ENCODE measurements at places on chromosomes 5 and 9.
A peak's percentile ranks its signal among the peaks of the same experiment; 100 is the strongest.

DNA sequence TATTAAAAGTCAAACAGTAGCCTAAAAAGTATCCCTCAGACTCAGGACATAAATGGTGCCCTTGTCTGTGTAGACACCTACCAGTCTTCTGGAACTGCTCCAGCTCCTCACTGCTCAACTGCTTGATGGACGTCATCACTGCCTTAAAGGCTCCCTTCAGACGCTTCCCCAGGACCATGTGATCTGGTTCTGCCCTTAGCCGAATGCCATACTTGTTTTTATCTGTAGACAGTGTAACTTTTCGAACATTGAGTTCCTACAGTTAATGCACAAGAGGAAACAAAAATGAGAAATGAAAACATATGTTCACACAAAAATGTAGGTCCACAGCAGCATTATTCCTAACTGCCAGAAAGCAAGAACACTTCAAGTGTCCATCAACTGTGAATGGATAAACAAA is 46.2 kb downstream of the IARS1 start:
- DNase-seq, result no peak

DNA sequence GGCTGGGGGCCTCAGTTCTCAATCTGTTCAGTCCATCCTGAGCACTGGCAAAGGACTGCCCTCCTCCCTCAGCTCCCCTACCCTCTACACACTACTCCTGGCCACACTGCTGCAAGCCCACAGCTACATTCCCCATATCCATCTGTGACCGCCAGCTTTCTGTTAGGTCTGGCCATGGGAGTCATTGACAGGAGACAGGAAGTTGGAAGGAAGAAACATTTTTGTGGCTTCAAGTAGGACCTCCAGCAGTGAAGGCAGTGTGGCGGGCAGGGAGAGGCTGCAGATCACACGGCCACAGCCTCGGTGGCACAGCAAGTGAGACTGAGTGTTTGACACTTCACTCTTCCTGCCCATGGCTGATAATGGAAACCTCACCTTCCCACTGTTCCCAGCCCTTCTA is 55.9 kb downstream of the SECISBP2 start:
- no peak for DNase-seq

- no peak for DNase-seq
Observed at GRCh38 chr9:122088880-122089706, 4.0 kb downstream of the TTLL11 start.

DNA sequence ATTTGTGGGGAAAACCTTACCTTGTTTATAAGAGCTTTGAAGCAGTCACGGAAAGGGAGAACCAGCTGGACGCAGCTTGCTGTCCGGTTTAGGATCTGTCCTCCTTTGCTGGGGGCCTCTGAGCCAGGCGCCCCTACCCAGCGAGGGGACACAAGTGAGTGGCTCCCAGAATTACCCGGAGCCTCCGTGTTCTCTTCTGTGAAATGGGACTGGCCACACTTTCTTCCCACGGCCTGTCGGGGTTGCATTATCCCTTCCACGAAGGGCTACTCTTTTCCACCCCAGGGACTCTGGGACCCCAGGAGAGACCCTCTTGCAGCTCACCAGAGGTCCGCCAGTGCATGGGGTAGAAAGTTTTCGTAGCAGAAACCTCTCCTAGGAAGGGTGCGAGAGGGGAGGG is 477 bp upstream of the GBGT1 start:
- DNase-seq, result no peak

GRCh38 chr5:143106174-143106573 is 297.3 kb downstream of the NR3C1 start:
- peak; percentile 32 for DNase-seq

DNA sequence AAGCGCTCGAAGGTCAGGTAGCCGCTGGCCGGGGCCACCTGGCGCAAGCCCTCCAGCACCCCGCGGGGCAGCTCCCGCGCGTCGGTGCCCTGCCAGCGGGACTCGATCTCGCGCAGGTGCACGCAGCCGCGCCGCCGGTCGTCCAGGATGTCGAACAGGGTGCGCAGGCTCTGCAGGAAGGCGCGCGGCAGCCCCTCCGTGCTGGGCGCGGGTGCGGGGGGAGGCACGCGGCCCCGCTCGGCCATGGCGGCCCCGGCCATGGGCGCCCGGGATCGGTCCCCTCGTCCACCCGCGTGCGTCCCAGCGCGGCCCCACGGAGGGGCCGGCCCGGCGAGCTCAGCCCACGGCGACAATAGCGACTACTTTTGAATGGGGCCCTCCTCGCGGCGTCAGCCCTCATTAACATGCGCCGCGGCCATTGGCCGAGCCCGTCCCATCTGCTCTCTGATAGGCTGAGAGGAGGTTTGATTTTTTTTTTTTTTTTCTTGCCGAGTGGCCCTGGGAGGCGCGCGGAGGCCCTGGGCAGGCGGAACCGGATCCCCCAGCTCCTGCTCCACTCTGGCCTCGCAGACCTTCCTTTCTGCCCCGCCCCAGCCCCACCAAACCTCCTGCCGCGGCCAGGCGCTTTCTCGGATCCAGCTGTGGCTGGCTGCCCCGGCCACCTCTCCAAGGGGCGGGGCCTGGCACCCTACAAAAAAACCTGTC is at the start of gene SAPCD2:
TSS of gene SAPCD2 (minus strand) at position 357 of the 705 bp plus-strand sequence. CDS start at position 260, 97 bp downstream.
- DNase-seq, result peak; percentile 94

DNA sequence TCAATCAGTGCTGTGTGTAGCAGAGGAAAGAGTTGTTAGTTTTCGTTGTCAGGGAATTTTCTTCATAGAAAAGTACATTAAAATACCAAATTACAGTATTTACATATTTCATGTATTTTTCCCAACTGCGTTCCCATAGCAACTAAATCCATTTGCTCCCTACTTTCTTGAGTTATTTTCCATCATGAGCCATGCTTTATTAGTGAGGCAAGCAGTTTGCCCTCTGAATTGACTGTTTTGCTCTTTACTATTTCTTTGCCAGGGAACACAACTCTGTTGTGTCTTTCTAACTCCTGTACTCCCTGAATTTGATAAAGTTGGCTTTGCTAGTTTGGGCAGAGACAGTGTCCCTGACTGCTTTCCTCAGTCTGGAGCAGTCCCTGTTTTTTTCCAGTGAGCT is 276.2 kb upstream of the SLC30A5 start:
- no peak for DNase-seq

GRCh38 chr9:109371374-109371773 is 50.5 kb upstream of the EPB41L4B start:
- DNase-seq, result no peak

GRCh38 chr9:76370396-76371023 is 23.7 kb downstream of the RFK start:
- no peak for DNase-seq

DNA sequence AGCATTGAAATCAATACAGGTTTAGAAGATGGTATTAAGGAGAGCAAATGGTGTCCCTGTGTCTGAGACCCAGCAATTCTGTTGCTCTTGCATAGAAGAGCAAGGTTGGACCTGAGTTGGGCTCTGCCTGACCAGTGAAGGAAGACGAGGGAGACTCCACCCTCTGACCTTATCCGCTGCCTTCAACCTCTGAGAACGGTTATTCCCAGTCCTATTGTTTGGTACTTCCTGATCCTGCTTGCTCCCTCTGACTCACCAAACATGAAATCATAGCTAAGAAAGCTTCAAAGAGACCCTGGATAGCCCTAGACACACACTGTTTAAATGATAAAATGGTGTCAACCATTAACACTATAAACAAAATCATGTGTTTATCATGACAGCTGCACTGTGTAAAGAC is 218.5 kb downstream of the PLK2 start:
- no peak for DNase-seq

DNA sequence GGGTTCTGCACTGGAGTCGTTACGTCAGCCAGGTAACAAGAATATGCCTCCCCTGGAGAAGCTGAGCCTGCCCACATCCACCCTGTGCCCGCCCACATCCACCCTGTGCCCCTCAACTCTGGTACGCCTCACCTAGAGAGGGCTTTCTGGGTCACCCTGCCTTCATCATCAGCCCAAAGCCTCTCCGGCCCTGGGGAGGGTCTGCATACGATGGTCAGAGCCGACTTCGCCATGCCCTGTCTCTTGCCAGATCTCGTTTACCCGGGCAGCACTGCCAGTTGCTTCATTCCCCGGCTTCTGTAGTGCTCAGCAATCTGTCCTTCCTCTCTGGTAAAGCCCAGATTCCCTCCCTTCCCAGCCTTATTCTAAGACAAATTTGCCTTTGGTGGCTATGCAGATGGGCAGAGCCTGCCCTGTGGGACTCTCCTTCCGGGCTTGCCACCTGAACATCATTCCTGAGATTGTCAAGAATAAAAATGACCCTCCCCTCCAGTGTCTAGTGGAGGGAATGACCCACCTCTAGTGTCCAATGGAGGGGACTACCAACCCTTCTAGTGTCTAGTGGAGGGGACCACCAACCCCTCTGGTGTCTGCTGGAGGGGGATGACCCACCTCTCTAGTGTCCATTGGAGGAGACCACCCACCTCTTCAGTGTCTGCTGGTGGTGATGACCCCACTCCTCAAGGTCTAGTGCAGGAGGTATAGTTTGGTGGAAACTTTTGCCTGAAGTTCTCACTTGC is 3.4 kb downstream of the PLEKHG4B start:
- DNase-seq, result no peak

DNA sequence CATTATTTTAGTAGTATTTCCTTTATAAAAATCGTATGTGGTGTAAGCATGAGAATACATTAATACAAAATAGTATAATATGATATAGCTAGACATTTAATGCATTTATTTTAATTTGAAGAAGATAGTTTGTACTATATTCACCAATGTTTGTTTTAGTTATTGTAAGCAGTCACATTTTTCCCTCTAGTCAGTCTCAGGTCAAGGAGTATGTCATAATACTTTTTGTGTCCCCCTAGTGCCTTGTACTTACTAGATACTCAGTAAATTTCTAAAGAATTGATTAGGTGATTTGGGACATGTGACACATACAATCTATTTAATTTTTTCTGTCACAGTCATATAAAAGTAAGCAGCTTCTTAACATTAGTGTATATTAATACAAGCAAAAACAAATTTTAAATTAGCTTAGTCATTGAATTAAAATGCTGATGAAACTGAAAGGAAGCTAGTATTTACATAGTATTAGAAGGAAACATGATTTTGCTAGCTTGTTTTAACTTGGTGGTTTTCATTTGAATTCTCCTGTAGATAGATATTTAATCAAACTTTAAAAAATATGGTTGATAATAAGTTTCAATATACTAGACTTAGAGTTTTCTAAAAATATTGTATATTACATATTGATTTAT is 242.2 kb downstream of the FER start:
- DNase-seq, result no peak

GRCh38 chr5:142845402-142845921 is 75.3 kb downstream of the ARHGAP26 start:
- no peak for DNase-seq

GRCh38 chr9:37370282-37370681 is 52.2 kb upstream of the GRHPR start:
- no peak for DNase-seq

- no peak for DNase-seq
Observed at GRCh38 chr5:38167562-38167996, 90.8 kb upstream of the EGFLAM start.

DNA sequence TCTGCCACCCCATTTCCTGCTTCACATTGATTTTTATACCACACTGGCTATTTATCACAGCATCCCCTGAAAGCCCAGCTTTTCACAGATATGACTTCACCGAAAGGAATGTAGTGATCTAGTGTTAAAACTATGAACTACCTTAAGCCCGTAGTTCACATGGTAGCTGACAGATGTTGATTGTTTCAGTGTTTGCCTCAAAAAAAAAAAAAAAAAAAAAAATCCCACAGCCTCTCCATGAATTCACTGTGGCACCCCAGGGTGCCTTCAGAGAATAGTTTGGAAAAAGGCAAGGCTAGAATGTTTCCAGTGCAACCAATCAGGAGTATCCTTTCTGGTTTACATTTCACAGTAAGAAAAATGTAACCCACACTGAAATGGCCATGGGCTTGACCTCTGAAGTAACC is 37.1 kb downstream of the GLIS3 start:
- no peak for DNase-seq
